Stimulated activated CD4-positive, alpha-beta T cell treated with anti-CD3 and anti-CD28 coated beads, Interleukin-15, amount 100 ng/mL, for 24 hours (primary cell): ENCODE measurements at places on chromosomes 3 and 15.

GRCh38 chr15:45228931-45229330, 23.1 kb upstream of the SLC28A2 start:
- DNase-seq = no peak

DNA sequence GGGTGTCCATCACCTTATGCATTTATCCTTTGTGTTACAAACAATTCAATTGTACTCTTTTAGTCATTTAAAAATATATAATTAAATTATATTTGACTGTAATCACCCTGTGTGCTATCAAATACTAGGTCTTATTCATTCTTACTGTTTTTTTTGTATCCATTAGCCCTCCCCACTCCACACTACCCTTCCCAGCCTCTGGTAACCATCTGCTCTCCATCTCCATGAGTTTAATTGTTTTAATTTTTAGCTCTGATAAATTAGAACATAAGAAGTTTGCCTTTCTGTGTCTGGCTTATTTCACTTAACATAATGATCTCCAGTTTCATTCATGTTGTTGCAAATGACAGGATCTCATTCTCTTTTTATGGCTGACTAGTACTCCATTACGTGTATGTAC, 16.8 kb downstream of the C3orf20 start:
- DNase-seq = no peak

DNA sequence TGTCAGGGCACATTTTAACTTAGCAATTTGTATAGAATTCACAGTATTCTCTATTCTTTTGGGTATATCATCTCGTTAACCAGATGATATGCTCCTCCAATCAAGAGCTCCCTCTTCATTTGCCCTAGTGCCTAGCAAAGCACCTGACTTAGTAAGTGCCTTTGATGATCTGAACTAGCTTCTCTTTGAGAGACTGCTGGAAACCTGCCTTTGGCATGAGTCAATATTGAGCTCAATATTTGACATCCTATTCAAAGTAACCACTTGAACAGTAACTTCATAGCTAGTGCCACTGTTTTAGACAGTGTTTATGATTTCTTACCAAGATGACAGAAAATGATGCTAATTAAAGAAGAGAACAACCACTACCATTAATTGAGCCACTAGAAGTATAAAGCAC, 696.3 kb upstream of the UBE2E2 start:
- no peak for DNase-seq

DNA sequence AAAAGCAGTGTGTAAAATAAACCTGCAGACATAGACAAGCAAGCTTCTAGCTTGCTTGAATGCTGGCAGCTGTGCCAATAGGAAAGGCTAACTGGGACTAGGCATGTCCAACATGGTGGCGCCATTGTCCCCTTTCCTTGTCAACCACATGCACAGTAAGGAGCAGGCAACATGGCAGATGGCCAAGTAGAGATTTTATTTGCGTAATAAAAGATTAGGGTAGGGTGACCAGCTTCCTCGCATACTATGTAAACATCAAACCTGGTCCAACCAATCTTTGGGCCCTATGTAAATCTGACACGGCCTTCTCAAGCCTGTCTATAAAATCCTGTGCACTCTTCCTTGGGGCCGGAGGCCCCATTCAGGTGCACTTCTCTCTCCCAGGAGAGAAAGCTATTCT, 575.4 kb upstream of the GOLIM4 start:
- no peak for DNase-seq

DNA sequence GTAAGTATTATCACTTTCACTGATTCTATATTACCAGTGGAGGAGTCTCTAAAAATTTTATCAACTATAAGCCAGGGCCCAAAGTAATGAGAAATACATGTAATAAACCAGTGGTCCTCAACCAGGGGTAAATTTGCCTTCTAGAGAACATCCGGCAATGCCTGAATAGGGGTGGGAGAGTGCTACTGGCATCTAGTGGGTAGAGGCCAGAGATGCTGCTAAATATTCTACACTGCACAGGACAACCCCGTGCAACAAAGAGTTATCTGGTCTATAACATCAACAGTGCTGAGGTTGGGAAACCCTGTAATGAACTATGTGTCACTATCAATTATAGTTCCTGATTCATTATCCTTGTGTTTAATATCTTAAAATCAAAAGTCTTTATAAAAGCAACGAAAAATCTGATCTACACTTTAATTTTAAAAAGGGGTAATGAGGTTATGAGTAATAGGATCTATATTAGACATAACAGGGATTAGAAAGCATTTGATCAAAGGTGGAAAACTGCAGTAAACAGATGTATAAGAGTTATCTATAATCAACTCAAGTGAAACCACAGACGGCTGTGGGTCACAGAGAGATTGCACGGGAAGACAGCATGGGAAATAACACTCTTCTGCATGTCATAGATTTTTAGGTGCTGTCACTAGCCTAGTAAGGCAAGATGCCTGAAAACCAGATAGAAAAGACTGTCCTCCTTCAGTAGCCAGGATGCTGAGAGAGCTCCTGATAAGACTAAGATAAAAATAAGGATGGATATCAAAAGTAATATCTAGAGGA, 2.0 kb downstream of the LYSMD2 start:
- DNase-seq = peak; percentile 43

DNA sequence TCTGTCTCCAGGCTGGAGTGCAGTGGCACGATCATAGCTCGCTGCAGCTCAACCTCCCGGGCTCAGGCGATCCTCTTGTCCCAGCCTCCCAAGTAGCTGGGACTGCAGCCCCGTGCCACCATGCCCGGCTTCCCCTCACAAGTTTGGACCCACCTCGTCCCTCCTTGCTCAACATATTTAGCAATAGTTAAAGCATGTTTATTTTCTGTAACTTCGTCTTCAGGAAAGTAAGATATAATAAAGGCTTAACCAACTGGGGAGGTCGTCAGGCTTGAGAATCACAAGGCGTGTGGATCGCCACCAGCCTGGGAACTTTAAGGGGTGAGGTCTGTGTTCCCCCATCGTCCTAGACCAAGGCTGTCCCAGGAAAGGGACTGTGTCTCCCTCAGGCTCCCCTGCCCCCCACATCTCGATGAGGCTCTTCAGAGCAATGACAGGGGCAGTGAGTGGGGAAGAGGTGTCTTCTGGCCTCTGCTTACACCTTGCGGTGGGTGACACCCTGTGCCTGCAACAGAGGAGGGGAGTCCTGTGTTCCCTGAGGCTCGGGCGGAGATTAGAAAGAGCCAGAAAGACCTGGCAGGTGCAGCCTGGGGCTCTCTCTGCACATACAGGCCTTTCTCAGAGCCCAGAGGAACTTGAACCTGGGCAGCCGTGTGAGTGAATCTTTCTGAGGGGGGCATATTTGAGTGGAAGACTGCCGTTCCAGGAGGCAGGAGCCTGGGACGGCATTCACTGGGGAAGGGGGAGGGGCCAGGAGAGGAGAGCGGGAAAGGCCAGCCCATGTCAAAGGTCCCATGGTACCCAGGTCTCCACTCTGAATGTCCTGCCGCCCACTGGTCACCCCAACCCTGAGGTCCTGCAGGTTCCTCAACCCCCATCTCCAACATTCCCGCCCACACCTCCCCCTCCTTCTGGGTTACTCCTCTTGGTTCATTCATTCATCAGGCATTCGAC, 152.3 kb downstream of the SMAD6 start:
- no peak for DNase-seq

DNA sequence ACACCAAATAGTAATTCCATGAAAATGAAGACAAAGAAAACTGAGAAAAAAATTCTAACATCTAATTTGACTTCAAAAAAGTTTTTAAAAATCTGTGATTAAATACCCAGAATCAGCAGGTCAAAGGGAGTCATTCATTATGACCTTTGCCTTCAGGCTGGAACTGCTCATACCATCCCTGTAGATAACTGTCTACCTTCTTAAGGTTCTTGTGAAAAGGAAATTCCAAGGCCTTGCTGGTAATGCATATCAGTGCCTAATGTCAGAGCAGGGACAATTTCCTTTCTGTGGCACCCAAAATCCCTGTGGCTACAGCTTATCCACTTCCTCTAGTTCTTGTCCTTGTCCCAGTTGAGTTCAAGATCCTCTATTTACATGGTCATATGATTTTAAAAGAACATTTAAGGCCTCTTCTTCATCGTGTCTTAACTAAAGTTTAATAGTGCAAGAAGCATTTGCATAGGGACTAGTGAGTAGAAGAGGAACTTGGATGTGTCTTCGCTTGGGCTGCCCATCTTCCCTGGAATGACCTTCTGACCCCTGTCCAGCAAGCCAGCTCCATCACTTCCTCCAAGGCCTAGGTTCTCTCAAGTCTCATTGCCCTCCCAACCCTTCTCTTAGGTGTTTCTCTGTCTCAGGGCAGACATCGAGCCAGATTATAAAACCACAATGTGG, 8.7 kb upstream of the PLCL2 start:
- no peak for DNase-seq

DNA sequence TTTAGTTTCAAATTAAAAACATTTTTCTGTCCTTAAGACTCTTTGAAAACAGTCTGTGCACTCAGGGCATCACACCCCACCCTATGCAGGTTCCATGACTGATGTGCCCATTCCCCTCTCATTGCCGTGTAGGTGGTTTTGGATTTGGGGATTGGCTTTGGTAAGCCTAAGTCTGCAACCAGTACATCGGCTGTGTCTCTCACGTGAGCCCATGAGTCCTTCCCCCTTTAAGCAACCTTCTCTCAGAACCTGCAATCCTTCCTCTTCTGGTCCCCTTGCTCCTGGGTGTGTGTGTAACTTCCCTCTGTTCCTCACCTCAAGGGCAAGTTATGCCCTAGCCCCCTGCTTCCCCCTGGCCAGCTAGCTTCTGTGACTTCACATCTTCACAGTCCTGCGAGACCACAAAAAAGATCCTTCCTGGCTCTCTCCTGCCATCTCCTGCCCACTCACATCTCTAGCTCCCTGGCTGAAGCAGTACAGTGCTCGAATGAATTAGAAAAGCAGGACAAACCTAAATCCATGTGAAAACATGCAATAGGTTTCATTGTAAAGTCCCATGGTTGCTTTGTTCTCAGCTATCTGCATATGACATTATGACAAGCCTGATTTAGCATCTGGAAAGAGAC, 126.7 kb downstream of the UACA start:
- DNase-seq = no peak

DNA sequence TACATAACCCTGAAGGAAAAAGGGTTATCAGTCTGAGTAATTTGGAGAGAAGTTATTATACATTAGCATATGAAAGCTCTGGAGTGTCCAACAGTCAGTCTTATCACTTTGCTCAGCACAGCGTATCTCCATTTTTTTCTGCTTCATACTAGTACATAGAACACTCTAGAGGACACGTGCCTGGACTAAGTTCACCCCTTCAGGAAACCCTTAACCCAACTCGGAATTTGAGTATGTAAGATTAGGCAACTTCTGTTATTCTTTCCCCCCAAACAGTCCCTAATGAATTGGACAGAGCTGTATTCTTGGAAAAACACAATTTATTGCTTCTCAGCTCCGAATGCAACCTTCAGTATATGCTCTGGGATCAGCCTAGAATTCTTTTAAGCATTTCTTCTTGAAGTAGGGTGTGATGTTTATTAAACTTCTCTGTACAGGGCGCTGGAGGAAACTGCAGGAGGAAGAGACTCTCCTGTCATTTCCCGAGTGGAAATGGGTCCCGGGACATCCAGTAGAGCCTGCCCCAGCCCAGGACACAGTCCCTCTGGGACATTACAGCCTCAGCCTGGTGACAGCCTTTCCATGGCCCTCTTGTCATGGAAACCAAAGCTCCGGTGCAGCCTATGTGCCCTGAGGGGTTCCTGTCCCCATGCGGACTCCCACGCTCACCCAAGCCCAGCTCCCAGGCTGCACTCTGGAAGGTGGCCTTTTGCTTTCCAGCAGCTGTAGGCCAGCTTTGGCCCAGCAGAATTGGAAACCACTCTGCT, 37.3 kb upstream of the CMTM8 start:
- DNase-seq = no peak

- DNase-seq = no peak
Observed at GRCh38 chr3:11850003-11850402, 3.3 kb upstream of the TAMM41 start.

GRCh38 chr3:72245183-72245811, 460.3 kb upstream of the PROK2 start:
- no peak for DNase-seq

GRCh38 chr3:185658504-185658912, 72.4 kb downstream of the SENP2 start:
- DNase-seq = peak; percentile 15

- no peak for DNase-seq
Observed at GRCh38 chr15:66953523-66954229, 111.7 kb upstream of the SMAD3 start.

- no peak for DNase-seq
Observed at GRCh38 chr3:27729325-27729724, 7.2 kb upstream of the EOMES start.

DNA sequence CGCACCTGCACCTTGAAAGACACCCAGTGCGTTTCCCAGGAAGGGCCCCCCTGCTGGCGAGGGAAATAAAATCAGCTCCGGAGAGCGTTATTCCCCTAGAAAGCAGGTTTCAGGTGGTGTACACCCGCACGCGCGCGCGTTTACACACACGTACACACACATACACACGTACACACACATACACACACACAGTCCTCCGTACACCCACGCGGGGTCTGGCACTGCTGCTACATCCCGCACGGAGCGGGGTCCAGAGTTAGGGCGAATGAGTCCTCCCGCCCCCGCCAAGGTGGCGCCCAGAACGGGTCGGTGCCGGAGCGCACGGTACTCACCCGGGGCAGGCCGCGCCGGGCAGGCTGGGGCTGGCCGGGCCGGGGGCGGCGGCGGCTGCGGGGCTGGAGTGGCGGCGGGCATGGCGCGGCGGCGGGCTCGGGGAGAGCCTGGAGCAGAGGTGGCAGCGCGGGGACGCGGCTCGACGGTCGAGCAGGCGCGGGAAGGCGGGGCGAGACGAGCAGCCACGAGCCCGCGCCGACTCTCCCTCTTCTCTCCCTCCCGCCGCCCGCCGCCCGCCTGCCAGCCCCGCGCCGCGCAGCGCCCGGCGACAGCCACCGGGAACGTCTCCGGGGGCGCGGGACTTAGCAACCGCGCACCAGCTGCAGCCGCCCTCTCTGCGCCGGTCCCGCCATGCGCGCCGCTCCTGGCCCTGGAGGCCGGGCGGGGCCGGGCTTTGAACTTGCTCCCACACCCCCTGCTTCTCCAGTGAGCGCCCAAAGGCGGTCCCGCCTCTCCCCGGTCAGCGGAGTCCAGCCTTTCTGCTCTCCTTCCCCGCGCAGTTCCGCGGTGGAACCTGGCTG, at the start of gene DCLK3:
TSS of gene DCLK3 (minus strand) at position 704 of the 854 bp plus-strand sequence. CDS start at position 414, 290 bp downstream.
- DNase-seq = peak; percentile 35

GRCh38 chr15:68429691-68430470, 2.1 kb downstream of the ITGA11 start:
- no peak for DNase-seq

- DNase-seq = no peak
Observed at GRCh38 chr3:32597656-32598055, 27.0 kb upstream of the DYNC1LI1 start.

GRCh38 chr3:34387826-34388564, 589.6 kb downstream of the PDCD6IP start:
- no peak for DNase-seq

- no peak for DNase-seq
Observed at GRCh38 chr3:113295463-113295862, 84.1 kb downstream of the BOC start.

- DNase-seq = no peak
Observed at GRCh38 chr15:45333550-45333949, 44.8 kb downstream of the GATM start.

GRCh38 chr3:69738859-69739203, 433 bp upstream of the MITF start:
- no peak for DNase-seq

- DNase-seq = no peak
Observed at GRCh38 chr3:144801890-144802289, 830.3 kb downstream of the DIPK2A start.
